A673 (cell line): ENCODE measurements at places on chromosomes 12 and 14. TPM values are rescaled to one million over a fixed set of nuclear protein-coding genes. Genes with fewer than 3 reads are reported as not detected.

CLEC9A gene
- not detected in 2 replicates for total RNA-seq

CCDC77 gene
- total RNA-seq, result 43.3 and 44.4 TPM in 2 replicates

- peaks cover 21% of the 10 kb centered on the region for H3K4me1 ChIP-seq
- no peaks in the 10 kb centered on the region for H3K27me3 ChIP-seq
- H3K27ac ChIP-seq, result no peak overlapping the region
- H3K4me3 ChIP-seq, result no peak overlapping the region
- no peak for DNase-seq
Measured at GRCh38 chr12:116597886-116598285, 38.7 kb downstream of the MAP1LC3B2 start.

DNA sequence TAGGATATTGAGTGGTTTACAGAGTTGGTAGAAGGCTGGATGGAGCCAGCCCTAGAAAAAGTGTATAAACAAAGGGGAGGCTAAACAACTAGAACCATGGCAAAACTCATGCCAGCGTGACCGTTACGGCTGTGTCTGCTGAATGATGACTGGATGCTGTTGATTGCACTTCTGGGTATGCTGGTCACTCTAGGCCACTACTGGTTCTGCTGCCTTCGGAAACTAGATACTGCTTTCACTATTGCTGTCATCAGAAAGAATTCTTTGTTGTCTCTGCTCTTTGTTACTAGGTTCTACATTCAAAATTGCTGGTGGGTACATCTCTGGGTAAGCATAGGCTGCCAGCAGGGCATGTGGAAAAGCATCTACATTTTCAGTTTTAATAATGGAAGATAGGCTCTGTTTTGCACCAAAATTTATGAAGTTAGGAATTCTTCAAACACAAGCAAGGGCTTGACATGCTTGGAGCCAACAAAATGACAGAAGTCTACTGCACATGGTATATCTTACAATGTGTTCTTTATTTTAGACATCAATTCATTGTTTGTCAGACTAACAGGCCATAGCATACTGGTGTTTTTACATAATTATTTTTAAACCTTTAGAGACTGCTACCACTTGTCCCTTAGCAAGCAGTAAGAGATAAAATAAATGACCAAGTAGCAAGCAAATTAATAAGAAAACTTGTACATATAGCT is 15.4 kb downstream of the MON2 start:
- DNase-seq, result no peak
- H3K27ac ChIP-seq, result no peak overlapping the region
- no peaks in the 10 kb centered on the region for H3K27me3 ChIP-seq
- no peaks in the 10 kb centered on the region for H3K36me3 ChIP-seq

DNA sequence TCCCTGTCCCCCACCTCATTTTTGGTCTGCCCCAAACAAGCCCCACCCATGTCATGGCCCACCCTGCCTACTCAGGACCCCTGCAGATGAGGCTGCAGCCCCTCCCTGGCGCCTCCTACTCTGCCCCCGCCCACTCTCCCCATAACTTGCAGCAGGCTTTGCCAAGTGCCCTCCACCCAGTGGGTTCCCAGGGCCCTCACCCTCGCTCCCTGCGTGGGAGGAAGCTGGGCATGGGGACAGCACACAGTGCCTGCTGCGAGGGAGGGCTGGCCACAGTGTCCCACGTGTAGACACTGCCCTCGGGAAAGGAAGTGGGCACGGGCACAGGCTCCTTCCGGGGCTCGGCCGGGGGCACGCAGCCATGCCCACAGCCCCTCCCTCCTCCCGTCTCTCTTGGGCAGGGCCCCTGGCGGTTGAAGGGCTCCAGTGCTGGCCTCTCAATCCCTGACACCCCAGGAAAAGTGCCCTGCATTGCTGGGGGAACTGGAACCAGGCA is 9.4 kb downstream of the AKT1 start:
- no peak overlapping the region for H3K27ac ChIP-seq
- no peaks in the 10 kb centered on the region for H3K27me3 ChIP-seq
- H3K36me3 ChIP-seq, result no peaks in the 10 kb centered on the region
- no peaks in the 10 kb centered on the region for H3K4me1 ChIP-seq
